ENCODE measurements at places on chromosomes 6 and 20.

DNA sequence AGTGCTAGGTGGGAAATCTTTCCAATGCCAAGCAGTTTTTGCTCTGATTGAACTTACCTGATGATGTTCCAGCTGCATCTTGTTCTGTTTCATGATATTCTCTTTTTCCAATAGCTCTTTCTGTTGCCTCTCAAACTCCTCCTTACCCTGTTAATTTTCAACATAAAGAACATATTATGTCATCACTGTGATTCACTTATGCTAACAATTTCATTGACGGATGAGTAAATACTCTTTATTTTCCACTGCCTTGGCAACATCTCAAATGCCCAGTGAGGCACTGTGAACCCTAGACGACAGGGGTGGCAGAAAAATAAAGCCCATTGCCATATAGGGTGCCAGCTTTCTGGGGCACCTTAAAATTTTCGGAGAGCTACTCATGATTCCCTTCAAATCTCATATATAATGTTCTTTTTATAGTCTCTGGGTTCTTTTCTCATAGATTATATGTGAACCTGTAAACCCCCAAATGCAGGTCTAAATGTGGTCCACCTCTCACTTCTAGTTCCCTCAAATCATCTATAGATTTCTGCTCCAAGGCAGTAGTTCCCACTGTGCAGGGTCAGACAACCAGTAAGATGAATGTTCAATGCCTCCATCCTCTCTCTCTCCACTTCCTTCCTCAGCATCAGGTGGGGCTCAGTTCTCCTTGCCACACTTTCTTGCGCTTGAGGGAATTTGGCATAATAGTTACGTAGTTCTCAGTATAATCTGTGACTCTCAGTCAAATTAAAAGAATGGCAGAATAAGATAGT is 44.1 kb downstream of the NEDD9 start:
- DNase-seq, result no peak

DNA sequence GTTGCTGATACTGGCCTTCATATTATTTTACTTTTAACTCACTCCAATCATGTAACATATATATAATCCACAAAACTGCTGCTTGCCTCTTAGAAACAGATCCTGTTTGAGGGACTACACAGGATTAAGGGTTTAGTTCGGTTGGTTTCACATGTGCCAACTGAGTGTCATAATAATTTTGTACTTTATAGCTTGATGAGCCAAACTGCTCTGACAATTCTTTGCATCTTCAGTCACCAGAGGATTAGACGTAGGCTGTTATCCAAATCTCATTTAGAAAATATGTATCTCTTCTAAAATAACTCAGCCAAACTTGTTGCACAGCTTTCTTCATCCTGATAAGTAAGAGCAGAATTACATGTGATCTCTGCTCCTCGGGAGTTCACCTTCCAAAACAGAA is 643.6 kb upstream of the PTCHD4 start:
- DNase-seq, result no peak

DNA sequence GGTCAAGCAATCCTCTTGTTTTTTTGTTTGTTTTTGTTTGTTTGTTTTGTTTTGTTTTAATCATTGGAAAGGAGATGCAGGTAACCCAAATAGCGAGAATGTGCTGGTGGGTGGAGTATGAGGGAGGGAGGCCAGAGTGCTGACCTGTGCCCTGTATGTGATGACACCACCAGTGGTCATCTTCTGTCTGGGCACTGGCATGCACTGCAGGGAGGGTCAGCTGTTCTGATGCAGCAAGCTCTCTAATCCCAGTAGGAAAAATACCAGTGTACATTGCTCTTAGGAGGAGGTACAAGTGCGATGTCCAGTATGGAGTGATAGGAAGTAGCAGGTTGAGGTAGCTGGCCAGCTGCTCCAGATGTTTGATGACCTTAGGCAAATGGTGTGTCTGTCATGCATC is 2.9 kb upstream of the CST1 start:
- no peak for DNase-seq

- DNase-seq, result no peak
These were observed 59.7 kb downstream of the PKHD1 start for GRCh38 chr6:52027699-52028098.

GRCh38 chr6:7086488-7086887 is 21.3 kb upstream of the RREB1 start:
- no peak for DNase-seq

DNA sequence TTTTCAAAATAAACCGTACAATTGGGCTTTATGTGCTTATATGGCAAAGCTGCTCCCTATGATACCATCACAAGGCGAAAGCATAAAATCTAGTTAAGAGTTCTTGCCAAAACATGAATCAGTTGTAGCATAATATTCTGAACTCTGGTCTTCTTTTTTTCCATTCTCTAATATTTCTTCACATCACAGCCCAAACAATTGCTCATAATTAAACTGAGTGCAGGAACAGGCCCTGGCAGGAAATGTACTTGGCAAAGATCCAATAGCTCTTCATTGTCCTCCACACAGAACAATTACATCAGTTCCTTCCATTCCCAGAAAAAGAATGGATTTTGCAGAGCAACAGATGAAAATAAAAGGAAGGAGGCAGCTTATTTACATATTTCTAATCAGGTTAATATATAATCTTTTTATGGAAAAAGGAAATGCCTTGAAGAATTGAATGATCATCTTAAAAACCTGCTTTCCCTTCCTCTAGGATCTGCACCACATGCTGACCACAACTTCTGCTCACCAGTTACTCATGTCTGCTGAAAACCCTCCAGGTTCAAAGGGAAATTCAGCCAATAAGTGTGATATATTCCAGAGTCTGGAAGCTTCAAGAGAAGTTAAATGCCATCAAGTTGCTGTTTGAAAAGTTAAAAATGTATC is 123.3 kb upstream of the COL21A1 start:
- no peak for DNase-seq

- DNase-seq, result no peak
These were observed 39.0 kb downstream of the AIG1 start for GRCh38 chr6:143099647-143100046.

- DNase-seq, result no peak
These were observed 157.8 kb upstream of the PREP start for GRCh38 chr6:105560611-105561066.

GRCh38 chr20:60115451-60115850 is 157.2 kb downstream of the CDH26 start:
- no peak for DNase-seq

GRCh38 chr6:144265061-144265357 is 20.1 kb upstream of the UTRN start:
- no peak for DNase-seq

DNA sequence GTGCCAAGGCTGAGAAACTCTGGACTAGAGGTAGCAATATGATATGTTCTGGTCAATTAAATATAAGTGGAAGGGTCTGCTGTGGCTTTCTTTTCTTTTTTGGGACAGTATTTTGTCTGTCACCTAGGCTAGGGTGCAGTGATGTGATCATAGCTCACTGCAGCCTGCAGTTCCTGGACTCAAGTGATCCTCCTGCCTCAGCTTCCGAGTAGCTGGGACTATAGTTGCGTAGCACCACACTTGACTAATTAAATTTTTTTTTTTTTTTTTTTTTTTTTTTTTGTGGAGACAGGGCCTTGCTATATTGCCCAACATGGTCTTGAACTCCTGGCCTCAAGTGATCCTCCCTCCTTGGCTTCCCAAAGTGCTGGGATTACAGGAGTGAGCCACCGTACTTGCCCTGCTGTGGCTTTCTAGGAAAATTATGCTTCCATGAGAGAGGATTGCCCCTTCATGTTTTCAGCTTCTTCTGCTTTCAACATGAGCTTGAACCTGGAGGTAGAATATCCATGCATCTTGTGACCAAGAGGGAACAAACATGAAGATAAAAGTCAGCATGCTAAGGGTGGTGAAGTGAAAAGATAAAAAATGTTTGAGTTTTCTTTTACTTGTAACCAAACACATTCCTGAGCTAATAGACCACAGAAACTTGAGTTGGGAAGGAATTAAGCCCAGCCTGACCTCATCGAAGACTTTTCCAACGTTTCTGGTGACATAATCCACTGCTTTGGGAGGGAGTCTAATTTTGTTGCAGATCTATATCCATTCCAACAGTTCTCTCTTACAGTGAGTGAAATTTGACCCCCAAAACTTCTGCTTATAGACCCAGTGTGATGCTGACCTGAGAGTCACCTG is 75.1 kb downstream of the CARMIL1 start:
- DNase-seq, result no peak

GRCh38 chr20:57525328-57526086 is 567 bp upstream of the CTCFL start:
- DNase-seq, result no peak

- no peak for DNase-seq
These were observed 26.9 kb downstream of the TFAP2B start for GRCh38 chr6:50845499-50846143.
